ENCODE measurements at places on chromosomes 4 and X. TPM values are rescaled to one million over a fixed set of nuclear protein-coding genes. Genes with fewer than 3 reads are reported as not detected.
A peak's percentile ranks its signal among the peaks of the same experiment; 100 is the strongest.

GRCh38 chr4:40251366-40251765 is 54.5 kb downstream of the RHOH start:
- no peak for DNase-seq

DNA sequence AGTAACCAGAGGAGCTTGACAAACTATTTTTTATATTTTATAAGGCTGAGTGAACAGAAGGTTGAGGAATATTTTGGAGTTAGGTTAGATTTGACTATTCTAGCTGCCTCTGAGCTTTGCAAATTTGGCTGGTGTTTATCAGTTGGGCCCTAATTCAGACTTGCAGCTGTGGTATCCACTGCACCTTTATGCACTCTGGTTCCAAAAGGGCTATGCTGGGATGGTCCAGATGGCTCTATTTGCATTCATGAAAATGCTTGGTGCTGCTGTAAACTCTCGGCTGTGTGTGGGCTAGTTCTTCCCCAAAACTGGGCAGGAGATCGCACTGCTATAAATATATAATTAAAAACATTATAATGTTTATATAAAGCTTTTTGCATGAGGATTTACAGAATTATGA is 106.3 kb downstream of the REPS2 start:
- no peak for DNase-seq

DNA sequence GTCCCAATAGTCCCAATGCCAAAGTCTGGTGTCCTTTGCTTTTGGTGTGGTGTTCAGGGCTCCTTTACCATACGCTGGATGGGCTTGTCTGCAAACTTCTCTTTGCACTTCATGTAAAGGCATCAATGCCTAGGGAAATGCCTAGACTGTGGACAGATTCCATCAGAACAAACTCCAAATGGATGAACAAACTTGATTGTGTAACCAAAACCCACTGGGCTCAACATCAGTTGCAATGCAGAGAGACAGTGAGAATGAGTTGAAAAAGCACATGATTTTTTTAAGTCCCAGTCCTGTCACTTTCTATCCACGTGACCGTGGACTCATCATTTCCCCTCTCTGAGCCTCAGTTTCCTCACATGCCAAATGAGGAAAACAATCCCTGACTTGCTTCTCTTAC is 4.9 kb downstream of the ATP1B4 start:
- no peak for DNase-seq

- no peak for DNase-seq
Observed at GRCh38 chr4:13143222-13144070, 340.7 kb downstream of the RAB28 start.

- no peak for DNase-seq
Observed at GRCh38 chr4:4427121-4427870, 40.4 kb downstream of the NSG1 start.

DNA sequence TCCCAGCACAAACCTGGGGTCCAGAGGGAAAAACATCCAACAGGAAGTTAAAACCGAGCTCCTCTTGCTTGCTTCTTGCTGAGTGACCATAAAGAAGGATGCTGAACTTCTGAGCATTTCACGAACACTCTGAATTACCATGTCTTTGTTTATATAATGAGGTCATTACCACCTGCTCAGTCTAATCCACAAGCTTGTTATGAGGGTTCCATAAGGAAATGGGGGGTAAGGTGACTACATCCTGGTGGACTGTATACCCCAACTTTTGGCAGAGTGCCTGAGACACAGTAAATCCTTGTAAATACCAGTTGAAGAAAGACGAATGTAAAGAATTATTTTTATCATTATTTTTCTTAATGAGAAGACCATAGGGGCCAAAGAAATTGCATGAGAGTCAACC is 16.8 kb downstream of the CCDC149 start:
- no peak for DNase-seq

DNA sequence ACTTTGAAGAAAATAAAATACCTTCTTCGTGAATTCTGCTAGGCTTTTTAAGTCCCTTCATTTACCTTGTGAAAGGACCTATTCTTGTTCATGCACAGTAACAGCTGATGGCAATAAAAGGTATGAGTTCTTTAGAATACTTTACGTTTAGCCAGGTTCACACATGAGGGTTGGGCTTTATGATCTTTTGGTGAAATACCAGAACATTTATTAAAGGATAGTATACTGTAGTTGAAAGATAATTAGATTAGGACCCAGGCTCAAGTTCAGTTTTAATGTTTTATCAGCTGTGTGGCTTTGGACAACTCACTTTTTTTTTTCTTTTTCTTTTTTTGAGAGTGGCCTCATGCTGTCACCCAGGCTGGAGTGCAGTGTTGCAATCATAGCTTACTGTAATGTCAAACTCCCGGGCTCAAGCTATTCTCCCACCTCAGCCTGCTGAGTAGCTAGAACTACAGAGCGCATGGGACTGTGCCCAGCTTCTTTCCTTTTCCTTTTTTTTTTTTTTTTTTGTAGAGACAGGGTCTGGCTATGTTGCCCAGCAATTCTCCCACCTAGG is 28.2 kb upstream of the NEIL3 start:
- no peak for DNase-seq

DNA sequence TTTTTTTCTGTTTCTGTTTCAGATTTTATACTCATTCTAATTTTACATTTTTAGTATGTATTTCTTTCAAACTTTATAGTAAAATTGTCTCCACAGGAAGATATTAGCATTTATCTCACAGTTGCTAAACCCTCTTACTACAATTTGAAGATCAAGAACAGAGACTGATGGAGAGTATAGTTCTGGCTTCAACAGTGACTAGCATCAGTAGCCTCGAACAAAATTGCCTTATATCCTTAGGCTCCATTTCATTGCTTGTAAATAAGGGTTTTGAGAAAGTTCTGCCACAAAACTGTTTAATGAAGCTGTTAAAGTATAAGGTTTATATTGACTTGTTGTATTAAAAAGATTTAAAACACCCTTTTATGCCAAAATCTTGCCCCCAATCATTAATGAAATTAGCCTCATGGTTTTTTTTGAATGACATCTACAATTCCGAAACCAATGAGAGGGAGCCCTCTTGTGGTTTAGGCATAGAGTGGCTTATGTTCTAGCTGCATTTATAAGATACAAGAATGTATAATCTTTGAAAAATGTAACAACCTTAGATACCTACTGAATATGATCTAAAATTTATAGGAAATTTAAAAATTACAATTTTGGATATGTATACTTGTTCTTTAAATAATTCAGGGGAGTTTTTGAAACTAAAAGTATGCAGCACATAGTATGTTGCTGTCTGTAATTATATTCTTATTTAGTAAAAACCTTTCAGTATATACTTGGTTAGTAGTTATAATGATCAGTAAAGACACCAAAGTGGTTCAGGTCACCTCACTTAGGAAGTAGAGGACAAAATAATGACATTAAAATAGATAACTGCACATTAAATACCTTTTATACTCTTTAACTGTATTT is 109.8 kb upstream of the HPGD start:
- DNase-seq: no peak

- no peak for DNase-seq
Observed at GRCh38 chrX:46165411-46165810, 379.8 kb downstream of the ZNF674 start.

GRCh38 chrX:102651242-102652011 is at the start of gene GPRASP1:
GPRASP1 (plus strand) TSS chrX:102651483; CDS start chrX:102653914, 2,431 bp downstream.
- DNase-seq: peak; percentile 66

DNA sequence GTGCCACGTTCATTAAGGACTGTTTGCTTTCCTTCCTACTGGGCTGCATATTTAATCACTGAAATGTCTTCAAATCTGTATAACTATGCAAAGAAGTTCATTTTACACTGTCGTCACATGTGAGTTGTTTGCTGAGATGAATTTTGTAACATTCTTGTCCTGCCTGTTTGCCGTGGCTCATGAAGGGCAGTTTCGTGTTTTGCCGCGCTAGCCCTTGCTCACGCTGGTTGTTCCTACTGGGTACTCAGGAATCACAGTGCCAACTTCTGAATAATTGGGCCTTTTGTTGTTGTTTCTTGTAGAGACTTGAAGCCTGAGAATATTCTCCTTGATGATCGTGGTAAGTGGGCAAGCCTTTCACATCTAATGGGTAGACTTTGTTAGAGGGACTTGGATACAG is 52.2 kb downstream of the HTT-AS start:
- no peak for DNase-seq

DNA sequence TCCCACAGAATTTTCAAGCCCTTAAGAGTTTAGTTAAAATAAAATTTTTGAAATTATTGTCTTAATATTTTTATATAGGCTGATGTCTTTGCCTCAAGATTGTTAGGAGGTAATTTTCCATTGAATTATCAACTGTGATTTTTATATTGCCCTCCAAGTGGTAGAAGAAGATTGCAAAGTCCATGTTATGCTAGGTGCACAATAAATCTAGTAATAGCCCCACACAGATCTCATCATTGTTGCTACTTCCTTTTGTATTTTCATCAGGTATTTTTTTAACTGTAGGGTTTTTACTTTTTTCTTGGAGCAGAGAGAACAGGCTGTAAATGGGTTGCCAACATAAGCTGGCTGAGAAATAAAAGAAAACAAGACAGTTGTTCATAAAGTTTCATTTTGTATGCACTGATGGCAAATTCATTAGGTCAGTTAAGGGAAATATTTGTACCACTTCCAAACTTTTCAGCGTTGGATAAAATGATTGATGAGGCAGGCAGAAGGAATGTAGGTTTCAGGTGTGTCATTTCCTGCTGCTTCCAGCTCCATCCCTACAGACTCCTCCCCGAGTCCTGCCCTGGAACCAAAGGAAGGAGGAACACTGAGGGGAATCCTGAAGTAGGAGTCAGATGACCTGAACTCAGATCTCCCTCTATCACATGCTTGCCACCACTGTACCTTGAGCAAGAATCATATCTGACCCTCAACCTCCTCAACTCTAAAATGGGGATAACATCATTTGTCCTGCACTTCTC is 105.5 kb downstream of the PRRG1 start:
- DNase-seq: no peak

GRCh38 chr4:25879991-25880651 is 17.3 kb upstream of the SEL1L3 start:
- DNase-seq: no peak

DNA sequence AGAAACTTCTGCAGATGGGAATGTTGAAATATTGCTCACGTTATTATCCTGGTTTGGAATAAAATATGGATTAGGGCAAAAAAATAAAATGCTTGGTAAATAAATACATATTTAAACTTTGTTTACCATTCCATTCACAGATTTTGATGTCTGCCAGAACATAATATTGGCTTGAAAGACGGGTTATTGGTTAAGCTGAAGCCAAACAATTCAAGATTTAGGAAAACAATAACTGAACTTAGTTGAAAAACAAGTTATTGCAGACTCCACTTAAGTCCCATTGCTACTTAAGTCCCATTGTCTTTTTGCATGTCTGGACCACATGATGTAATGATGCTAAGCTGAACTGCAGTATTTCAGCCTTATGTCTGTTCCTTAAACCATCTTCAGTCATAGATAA is 722.5 kb downstream of the FAT4 start:
- DNase-seq: no peak

GRCh38 chr4:98290511-98290910 is 29.3 kb downstream of the RAP1GDS1 start:
- no peak for DNase-seq

- no peak for DNase-seq
Observed at GRCh38 chrX:123581586-123581985, 151.3 kb downstream of the THOC2 start.

- peak; percentile 85 for DNase-seq
Observed at GRCh38 chr4:70838666-70839588, 763 bp downstream of the GRSF1 start.

GRCh38 chr4:12889054-12889453 is 595.1 kb downstream of the RAB28 start:
- DNase-seq: no peak

DNA sequence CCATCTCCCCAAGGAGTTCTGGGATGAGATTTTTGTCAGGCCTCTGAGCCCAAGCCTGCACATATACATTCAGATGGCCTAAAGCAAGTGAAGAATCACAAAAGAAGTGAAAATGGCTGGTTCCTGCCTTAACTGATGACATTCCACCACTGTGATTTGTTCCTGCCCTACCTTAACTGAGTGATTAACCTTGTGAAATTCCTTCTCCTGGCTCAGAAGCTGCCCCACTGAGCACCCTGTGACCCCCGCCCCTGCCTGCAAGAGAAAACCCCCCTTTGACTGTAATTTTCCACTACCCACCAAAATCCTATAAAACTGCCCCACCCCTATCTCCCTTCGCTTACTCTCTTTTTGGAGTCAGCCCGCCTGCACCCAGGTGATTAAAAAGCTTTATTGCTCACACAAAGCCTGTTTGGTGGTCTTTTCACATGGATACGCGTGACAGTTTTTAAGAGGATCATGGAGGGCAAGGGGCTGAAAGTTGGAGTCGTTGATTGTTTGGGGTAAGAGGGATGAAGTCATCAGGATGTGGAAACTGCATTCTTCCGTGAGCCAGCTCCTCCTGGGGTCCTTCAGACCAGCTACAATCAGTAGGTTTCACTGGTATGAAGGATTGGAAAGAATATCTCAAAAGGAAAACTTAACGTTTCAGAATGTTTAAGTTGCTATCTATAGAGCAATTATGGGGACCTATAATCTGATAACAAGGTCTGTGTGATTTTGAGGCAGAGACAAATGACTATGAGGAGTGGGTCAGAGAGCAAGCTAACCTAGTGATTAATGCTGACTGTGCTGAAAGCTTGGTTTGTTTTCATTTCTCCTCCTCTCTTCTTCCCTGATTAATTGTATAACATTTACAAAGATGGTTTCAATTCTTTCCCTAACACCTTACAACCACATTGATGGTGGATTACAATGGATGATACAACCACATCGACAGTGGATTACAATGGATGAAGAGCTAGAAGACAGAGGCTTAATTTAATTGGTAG is 28.6 kb upstream of the MAGEA11 start:
- no peak for DNase-seq

The NIPAL1 gene
- total RNA-seq: 0.70 TPM

The POU3F4 gene
- not detected for total RNA-seq

The EDNRA gene
- 4.9 TPM for total RNA-seq

The STK32B gene
- total RNA-seq: 0.89 TPM

The IQCM gene
- total RNA-seq: not detected

The IDH3G gene
- 78.7 TPM for total RNA-seq

The GAGE12H gene
- total RNA-seq: not detected

The ARHGAP6 gene
- total RNA-seq: 3.8 TPM

The FGFBP2 gene
- 2.7 TPM for total RNA-seq

The TMPRSS11B gene
- total RNA-seq: not detected

The GRPR gene
- total RNA-seq: 0.19 TPM

The SMIM10 gene
- total RNA-seq: 6.4 TPM

The RAB9B gene
- total RNA-seq: 33.9 TPM
